H1 (cell line): ENCODE measurements at places on chromosomes 6 and 20.

DNA sequence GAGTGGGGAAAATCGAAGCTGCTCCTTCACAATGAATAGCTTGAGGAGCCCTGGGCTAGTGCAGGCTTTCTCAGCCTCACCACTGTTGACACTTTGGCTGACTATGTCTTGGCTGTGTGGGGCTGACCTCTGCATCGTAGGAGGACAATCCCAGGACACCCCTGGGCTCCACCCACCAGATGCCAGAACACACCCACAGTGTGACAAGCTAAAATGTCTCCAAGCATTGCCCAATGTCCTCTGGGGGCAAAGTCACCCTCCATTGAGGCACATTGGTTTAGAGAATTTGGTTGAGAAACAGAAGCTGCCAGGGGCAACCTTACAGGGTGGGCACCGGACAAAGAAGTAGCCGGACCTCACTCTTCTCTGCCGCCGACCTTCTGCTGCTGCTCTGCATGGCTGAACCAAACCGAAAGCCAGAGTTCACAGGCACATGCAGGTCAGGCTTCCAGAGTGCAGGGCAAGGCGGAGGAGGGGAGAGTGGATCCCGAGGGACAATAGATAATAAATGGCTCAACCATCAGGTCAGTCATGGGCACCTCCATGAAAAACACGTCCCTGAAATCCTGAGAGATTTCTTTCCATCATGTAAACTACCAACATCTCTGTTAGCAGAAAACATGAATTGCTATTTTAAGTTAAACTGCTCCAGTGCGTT lies 189.0 kb downstream of the LRFN2 start:
- H3K27me3 ChIP-seq: no peaks in the 10 kb centered on the region
- no peak overlapping the region for H3K27ac ChIP-seq
- no peaks in the 10 kb centered on the region for H3K36me3 ChIP-seq
- H3K4me3 ChIP-seq: no peak overlapping the region
- no peak for DNase-seq

- H3K27me3 ChIP-seq: no peaks in the 10 kb centered on the region
- H3K27ac ChIP-seq: no peak overlapping the region
- H3K4me3 ChIP-seq: no peak overlapping the region
- no peak for DNase-seq
Measured at GRCh38 chr6:76250666-76251065, 178.2 kb upstream of the IMPG1 start.

DNA sequence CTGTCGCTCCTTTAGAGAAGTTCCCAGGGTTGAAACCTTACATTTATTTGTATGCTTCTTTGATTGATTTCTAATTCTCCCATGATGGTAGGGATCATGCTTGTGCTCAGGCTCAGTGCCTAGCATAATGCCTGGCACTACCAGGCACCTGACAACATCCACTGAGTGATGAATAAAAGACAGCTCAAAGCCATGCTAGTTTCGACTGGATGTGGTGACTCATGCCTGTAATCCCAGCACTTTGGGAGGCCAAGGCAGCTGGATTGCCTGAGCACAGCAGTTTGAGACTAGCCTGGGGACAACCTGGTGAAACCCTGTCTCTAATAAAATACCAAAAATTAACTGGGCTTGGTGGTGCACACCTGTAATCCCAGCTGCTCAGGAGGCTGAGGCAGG lies 11.6 kb upstream of the CD164 start:
- no peaks in the 10 kb centered on the region for H3K36me3 ChIP-seq
- no peak overlapping the region for H3K27ac ChIP-seq
- H3K4me3 ChIP-seq: no peak overlapping the region
- no peak for DNase-seq
- no peaks in the 10 kb centered on the region for H3K27me3 ChIP-seq

- H3K4me3 ChIP-seq: no peak overlapping the region
- H3K27ac ChIP-seq: no peak overlapping the region
- DNase-seq: no peak
- no peaks in the 10 kb centered on the region for H3K4me1 ChIP-seq
- H3K36me3 ChIP-seq: no peaks in the 10 kb centered on the region; the same call in 1 of the 2 replicates
Measured at GRCh38 chr6:5205035-5205507, 55.7 kb downstream of the LYRM4 start.

GRCh38 chr6:101386982-101387381 lies 6.5 kb upstream of the GRIK2 start:
- no peaks in the 10 kb centered on the region for H3K4me1 ChIP-seq
- no peak for DNase-seq
- H3K27me3 ChIP-seq: peaks cover 10% of the 10 kb centered on the region

DNA sequence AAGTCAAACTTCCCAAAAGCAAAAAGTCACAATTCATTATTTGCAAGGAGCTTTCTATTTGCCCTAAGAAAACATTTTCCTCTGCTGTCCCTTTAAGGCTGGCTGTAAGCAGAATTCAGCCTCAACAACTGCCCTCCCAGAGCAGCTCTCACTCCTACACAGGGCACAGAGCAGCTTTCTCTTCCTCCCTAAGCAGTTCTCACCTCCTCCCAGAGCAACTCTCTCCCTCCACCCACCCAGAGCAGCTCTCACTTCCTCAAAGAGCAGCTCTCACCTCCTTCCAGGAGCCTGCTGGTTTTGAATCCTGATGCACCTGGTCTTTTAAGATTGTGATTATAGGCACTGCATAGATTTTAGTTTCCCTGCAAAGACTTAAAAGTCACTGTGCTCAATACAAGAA lies 120.6 kb upstream of the TMEM181 start:
- DNase-seq: no peak
- H3K4me3 ChIP-seq: no peak overlapping the region
- no peak overlapping the region for H3K27ac ChIP-seq

DNA sequence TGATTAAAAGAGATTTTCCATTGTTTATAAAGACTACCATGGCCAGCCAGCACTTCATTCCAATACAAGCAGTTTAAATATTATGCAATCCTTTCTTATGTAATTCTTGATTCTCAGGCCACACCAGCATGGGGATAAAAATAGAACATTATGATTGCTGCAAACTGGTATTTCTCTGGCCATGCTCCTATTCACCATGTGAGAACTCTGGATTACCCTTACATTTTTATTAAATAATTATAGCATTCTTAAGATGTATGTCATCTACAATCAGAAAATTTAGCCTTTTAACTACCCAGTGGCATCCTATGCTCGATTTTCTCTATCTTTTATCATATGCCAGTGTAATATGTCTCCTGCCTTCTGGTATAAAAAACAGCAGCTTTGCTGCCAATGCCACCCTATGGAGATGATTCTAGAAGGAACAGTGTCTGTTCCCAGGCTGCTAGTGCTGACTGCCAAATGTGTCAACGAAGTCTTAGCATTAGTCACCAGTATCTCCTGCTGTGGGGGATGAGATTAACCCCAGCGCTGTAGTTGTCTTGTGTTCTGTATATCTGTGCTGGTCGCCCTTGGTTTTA lies 501.4 kb downstream of the BCKDHB start:
- DNase-seq: no peak
- no peaks in the 10 kb centered on the region for H3K4me1 ChIP-seq
- H3K27me3 ChIP-seq: no peaks in the 10 kb centered on the region
- H3K27ac ChIP-seq: no peak overlapping the region
- no peaks in the 10 kb centered on the region for H3K36me3 ChIP-seq

DNA sequence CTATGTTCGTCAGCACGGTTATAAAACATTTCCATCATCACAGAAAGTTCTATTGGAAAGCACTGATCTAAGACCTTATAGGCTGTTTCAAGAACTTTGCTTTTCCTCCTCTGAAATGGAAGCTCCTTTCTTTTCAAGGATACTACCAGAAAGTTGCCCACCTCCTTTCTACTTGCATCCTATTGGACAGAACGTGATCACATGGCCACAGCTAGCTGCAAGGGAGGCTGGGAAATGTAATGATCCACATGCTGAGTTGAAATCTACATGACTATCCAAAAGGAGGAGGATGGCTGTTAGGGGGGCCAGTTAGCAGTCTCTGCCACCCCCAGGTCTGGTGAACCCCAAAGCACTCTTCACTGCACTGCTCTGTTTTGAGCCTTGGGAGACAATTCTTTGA lies 3.3 kb downstream of the SFTA2 start:
- no peaks in the 10 kb centered on the region for H3K27me3 ChIP-seq
- H3K27ac ChIP-seq: no peak overlapping the region
- H3K4me1 ChIP-seq: 0 out of 2 replicates have a peak, but pooled peaks cover 3% of the 10 kb centered on the region
- DNase-seq: no peak
- no peak overlapping the region for H3K4me3 ChIP-seq

DNA sequence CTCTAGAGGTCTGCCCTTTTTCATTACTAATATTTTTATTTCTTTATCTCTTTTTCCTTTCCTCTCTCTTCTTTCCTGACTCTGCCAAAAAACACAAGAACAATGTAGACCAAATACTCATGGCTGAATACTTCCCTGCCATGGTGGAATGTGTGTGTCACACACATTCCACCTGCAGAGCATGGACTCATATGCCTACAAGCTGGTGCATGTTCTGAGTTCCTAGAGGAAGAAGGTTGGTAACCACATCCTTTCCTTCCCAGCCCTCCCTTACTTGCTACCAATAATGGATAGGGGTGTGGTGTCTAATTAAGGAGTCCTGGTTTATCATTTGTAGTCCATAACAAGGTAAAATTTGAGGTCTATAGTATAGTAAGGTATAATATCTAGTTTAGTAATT lies 15.2 kb upstream of the CST9L start:
- H3K36me3 ChIP-seq: no peaks in the 10 kb centered on the region
- no peaks in the 10 kb centered on the region for H3K27me3 ChIP-seq
- no peak overlapping the region for H3K4me3 ChIP-seq
- H3K4me1 ChIP-seq: no peaks in the 10 kb centered on the region
- no peak overlapping the region for H3K27ac ChIP-seq

GRCh38 chr6:4066029-4066755 lies 12.7 kb downstream of the FAM217A start:
- H3K4me1 ChIP-seq: no peaks in the 10 kb centered on the region
- no peaks in the 10 kb centered on the region for H3K27me3 ChIP-seq
- H3K36me3 ChIP-seq: peaks cover 37% of the 10 kb centered on the region
- H3K27ac ChIP-seq: no peak overlapping the region
- H3K4me3 ChIP-seq: no peak overlapping the region

- H3K4me3 ChIP-seq: no peak overlapping the region
- H3K36me3 ChIP-seq: peaks cover 31% of the 10 kb centered on the region
- no peaks in the 10 kb centered on the region for H3K27me3 ChIP-seq
- no peaks in the 10 kb centered on the region for H3K4me1 ChIP-seq
Measured at GRCh38 chr20:35702824-35703695, 3.9 kb downstream of the ROMO1 start.

DNA sequence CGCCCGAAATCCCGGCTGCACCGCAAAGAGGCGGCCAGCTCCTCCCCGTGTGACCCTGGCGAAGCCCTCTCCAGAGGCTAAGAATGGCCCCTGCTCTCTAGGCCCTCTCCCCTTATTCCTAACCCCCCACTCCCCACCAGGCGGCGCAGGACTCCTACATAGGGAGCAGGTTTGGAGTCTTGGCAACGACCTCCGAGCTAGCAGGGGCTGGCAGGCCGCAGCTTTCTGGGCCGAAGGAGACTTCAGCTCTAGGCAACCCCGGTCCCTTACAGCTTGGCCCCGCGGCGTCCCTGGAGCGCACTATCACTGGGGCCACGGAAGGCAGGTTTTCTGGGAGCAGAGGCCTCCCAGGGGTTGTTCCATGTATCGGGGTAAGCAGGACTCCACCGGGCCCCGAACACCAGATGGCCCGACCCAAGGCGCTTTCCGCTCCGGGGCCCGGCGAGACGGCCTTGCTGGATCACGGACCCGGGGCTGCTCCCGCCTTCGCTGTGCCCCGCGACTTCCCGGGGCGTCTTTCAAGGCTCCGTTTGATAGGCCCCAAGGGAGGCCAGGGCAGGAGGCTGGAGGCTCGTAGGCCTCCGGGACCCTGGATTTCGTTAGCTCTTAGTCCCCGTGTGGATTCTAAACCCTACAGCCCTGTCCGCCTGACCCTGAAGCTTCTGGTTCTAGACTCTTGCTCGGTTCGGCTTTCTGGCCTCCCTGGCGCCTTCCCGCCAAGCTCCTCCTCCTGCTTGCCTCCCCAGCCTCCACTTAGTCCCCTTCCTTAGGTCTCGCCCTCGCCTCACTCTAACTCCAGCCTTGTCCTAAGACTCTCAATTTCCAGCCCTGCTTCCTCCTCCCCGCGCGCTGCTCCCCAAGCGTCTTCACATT lies 1.9 kb downstream of the SLC32A1 start:
- peaks cover 93% of the 10 kb centered on the region for H3K27me3 ChIP-seq
- H3K36me3 ChIP-seq: no peaks in the 10 kb centered on the region

GRCh38 chr6:80217794-80218193 lies 111.3 kb downstream of the BCKDHB start:
- no peaks in the 10 kb centered on the region for H3K36me3 ChIP-seq
- H3K4me3 ChIP-seq: no peak overlapping the region
- H3K27me3 ChIP-seq: no peaks in the 10 kb centered on the region
- no peaks in the 10 kb centered on the region for H3K4me1 ChIP-seq

- peaks cover 3% of the 10 kb centered on the region; the same call in 1 of the 2 replicates for H3K36me3 ChIP-seq
- no peak for DNase-seq
- no peaks in the 10 kb centered on the region for H3K27me3 ChIP-seq
- no peaks in the 10 kb centered on the region for H3K4me1 ChIP-seq
- H3K4me3 ChIP-seq: no peak overlapping the region
Measured at GRCh38 chr6:149510793-149511512, 26.1 kb upstream of the ZC3H12D start.

- peak overlapping the region; percentile 47 for H3K4me3 ChIP-seq
- peaks cover 99% of the 10 kb centered on the region for H3K27me3 ChIP-seq
- DNase-seq: no peak
- peaks cover 23% of the 10 kb centered on the region for H3K4me1 ChIP-seq
- H3K36me3 ChIP-seq: no peaks in the 10 kb centered on the region; the same call in 1 of the 2 replicates
- no peak overlapping the region for H3K27ac ChIP-seq
Measured at GRCh38 chr6:98828941-98829411, 5.4 kb upstream of the POU3F2 start.

GRCh38 chr20:62907384-62908317 lies 18.7 kb downstream of the DIDO1 start:
- H3K4me1 ChIP-seq: no peaks in the 10 kb centered on the region
- peaks cover 86% of the 10 kb centered on the region for H3K36me3 ChIP-seq
- H3K4me3 ChIP-seq: no peak overlapping the region
- no peak overlapping the region for H3K27ac ChIP-seq

- H3K27me3 ChIP-seq: no peaks in the 10 kb centered on the region
- no peaks in the 10 kb centered on the region for H3K36me3 ChIP-seq
- DNase-seq: no peak
- no peaks in the 10 kb centered on the region for H3K4me1 ChIP-seq
- H3K4me3 ChIP-seq: peak overlapping the region; percentile 43; the same call in 1 of the 2 replicates
Measured at GRCh38 chr20:61263084-61263695, 11.1 kb downstream of the CDH4 start.

GRCh38 chr6:35368038-35368887 lies 25.9 kb downstream of the PPARD start:
- no peaks in the 10 kb centered on the region for H3K36me3 ChIP-seq
- no peaks in the 10 kb centered on the region for H3K27me3 ChIP-seq
- no peaks in the 10 kb centered on the region for H3K4me1 ChIP-seq
- no peak for DNase-seq
